ENCODE measurements at places on chromosomes 2 and 18.

DNA sequence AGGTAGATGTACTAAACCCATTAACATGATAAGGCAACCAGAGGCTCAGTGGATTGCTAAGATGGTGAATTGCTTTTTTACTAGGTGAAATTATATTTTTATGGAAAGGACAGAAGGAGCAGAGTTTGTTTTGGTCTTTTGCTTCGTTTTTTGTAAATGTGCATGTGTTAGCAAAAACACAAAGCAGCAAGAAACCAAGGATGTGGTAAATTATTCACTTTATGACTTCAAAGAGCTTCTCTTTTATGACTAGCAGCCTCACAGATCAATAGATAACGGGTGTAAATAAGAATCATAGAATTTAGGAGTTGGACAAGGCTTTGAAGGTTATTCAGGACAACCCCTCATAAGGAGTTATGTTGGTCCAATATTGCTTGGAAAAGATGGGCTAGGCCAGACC, 615.0 kb downstream of the DPP10 start:
- no peak for DNase-seq

GRCh38 chr2:12694990-12695774, 21.6 kb upstream of the TRIB2 start:
- DNase-seq = peak; percentile 85

GRCh38 chr2:134167015-134167414, 86.9 kb upstream of the MGAT5 start:
- no peak for DNase-seq

DNA sequence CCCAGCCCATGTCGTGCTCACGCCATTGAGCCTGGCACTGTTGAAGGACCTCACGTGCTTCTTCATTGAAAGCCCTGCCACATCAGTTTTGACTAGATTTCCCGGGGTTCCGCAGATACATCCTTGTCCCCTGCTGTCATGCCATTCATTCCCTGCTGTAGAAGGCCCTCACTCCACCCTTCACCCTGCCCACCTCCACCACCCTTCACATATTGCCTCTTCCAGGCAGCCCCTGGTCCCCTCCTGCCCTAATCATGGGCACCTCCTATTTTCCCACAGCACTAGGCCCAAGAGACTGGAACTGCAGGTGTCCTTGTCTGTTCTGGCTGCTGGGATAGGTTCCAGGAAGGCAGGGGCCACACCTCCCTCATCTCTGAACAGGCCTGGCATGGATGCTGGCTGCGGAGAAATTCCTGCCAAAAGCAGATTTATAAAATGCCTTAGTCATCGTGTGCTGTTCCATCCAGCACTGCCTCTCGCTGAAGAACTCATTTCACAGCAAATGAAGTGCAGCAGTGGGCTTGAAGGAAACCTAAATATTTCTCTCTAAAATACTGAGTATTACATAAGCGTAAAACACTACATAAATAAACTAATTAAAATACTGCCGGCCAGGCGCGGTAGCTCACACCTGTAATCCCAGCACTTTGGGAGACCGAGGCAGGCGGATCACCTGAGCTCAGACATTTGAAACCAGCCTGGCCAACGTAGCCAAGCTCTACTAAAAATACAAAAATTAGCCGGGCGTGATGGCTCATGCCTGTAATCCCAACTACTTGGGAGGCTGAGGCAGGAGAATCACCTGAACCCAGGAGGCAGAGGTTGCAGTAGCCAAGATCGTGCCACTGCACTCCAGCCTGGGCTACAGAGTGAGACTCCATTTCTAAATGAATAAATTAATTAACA, 38.4 kb downstream of the EIF4E2 start:
- no peak for DNase-seq

GRCh38 chr2:96264086-96264485, 1.7 kb downstream of the TMEM127 start:
- DNase-seq = no peak

DNA sequence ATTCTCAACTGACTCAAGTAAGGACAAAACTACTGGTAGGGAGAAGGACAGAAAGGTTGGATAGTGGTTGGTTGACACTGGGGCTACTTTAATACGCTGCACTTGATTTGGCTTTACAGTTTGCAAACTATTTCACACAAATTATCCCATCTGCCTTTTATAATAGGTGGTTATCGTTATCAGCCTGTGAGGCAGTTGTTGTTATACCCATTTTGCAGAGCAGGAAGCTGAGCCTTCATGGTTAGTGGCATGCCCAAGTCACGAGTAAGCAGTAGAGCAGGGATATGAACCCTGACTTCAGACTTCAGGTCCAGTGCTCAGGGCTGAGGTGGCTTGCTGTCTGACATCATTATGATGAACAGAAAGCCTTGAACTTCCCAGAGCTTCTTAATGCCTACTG, 5.3 kb downstream of the CTIF start:
- no peak for DNase-seq

DNA sequence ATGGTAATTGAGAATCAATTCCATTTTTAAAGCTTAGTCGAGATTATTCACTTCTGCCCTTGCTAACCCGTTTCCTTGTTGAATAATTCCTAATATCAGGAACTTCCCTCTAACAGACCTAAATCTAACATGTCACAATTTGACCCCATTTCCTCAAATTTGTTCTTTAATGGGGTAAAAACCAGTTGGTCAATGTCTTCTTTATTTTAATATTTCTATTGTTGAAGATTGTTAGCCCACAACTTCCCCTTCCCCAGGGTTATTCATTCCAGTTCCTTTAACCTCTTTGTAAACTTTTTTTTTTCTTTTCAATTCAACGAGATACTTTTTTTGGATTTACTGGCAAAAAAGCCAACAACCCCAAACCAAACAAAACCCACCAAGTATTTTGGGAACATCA, 7.3 kb downstream of the TNFRSF11A start:
- peak; percentile 70 for DNase-seq

GRCh38 chr2:23273786-23274185, 111.2 kb upstream of the KLHL29 start:
- DNase-seq = no peak

DNA sequence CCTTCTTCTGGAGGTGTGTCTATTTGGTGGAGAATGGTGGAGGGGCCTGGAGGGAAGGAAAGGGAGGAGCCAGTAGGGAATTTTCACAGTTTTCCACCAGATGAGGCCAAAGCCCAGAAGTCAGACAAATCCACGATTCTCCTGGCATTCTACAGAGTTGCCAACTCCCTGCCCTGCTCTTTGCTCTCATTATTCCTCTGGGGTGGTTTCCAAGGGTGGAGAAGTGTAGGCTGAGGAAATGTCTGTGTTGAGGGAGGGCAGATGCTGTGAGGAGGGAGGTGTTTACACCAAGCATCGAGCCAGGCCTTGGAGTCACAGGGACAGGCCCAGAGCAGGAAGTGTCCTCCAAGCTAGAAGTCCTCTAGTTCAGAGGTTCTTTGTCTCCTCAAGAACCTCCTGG, 124.1 kb upstream of the LGALSL start:
- peak; percentile 92 for DNase-seq

DNA sequence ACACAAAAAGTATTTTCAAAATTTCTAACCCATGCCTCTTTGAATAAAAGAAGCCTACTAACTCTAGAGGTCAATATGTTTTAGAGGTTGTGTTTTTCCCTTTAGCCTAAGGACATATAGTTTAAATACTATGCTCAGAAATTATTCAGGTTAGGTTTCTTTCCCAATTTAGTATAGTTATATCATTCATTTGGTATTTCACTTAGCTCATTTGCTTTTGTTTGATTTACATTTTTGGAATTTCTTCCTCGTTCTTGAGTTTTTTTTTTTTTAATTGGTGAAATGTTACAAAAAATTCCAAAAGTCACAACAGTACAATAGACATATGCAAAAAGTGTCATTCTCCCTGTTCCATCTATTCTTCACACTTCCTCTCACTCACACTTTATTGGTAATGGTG, 371.3 kb upstream of the TNP1 start:
- no peak for DNase-seq

DNA sequence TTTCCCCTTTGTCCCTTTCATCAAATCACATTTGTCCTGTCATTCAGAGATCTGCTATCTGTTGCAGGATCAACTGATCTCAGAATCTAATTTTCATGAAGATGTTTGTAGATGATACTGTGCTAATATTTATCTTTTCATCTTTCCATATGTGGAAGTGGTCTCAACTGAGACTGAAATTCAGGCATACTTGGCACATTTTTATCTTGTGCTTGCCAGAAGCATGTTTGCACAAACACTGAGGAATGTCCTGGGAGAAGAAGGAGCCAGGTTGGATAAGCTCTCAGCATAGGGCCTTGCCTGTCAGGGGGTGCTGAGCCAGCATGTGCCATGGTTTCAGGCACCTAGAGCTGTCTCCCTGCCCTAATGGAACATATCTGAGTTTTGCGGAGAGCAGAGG, 24.5 kb upstream of the MMADHC start:
- DNase-seq = no peak

- no peak for DNase-seq
Observed at GRCh38 chr18:69808399-69808798, 139.3 kb downstream of the CD226 start.

- DNase-seq = no peak
Observed at GRCh38 chr18:37362158-37362890, 203.3 kb downstream of the CELF4 start.

- no peak for DNase-seq
Observed at GRCh38 chr2:69616755-69617154, 26.8 kb downstream of the AAK1 start.

DNA sequence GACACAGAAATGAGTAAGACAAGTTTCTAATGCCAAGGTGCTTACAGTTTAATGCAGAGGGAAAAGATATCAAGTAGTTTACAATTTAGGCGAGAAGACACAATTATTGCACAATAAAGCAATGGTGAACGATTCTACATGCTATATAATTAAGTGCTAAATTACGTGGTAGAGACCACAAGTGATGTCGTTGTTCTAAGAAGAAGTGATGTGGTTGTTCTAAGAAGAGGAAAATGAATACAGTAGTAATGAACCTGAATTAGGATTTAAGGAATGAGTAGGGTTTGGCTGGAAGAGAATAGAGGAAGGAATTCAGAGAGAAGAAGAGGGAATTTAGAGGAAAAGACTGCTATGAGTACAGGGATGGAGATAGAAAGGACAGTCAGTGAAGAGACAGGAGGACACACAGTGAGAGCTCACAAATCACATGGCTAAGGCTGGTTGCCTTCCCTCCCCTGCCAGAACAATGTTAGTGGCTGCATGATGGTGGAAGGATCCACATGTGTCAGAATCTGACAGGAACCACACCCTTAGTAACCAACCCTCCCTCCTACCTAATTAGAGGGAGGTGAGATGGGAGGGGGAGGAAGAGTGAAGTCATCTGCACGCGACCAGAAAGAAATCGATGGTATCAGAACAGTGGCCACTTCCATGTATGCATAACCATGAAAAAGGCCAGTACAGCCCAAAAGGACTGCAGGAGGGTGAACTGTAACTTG, 44.7 kb downstream of the M1AP start:
- no peak for DNase-seq

GRCh38 chr2:180374502-180375281, 367.6 kb upstream of the CWC22 start:
- DNase-seq = no peak

DNA sequence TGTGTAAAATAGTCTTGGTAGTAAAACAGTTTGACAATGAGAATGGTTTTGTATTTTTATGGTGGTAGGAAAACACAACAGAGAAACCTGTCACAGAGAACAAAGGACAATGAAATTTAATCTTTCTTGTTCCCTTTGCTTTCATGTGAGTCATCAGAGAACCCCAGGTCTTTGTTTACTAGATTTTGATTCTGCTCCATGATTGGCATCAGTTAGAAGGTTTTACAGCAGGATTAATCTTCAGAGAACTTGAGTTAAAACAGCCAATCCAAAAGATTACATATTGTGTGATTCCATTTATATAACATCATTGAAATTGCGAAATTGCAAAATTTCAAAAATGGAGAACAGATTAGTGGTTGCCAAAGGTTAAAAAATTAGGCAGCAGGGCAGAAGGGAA, 2.5 kb downstream of the APLF start:
- peak; percentile 57 for DNase-seq

DNA sequence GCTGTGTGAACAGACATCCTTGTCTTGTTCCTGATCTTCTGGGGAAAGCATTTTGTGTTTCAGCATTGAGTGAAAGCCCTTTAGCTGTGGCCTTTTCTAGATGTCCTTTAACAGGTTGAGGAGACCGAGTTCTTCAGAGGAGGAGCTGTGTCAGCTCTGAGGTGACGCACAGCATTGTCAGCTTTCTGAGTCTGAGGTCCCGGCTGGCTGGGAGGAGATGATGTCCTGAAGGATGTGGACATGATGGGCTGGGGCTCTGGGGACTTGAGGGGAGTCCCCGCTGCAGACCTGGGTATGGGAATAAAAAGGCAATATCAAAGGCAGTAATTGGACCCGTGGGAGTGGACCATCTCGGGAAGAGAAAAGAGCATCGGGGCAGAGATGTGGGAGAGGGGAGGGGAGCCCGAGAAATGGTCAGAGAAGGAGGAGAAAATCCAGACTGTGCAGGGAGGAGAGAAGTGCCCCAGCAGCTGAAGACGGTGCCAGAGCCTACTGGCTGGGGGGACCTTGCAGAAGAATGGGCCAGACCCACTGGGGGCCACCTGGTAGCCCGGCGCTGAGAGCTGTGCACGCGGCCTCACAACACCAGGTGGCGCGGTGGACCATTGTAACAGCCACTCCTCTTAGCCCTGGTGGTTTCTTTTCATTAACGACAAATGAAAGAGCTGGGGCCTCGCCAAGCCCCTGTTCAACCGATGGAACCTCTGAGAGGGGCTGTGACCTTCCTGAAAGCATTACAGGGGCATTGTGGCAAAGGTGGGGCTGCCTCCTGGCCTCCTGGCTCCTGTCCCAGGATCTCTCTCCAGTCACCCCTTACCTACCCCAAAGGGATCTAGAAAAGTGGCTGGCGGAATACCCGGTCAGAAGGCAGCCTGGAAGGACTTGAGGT, 61.6 kb downstream of the ST3GAL5 start:
- DNase-seq = no peak

- DNase-seq = no peak
Observed at GRCh38 chr2:237039301-237040031, 46.2 kb upstream of the COPS8 start.

GRCh38 chr2:82027921-82028615, 1723.5 kb upstream of the LRRTM1 start:
- DNase-seq = no peak

- peak; percentile 80 for DNase-seq
Observed at GRCh38 chr2:66574701-66575624, 140.0 kb downstream of the MEIS1 start.

- DNase-seq = peak; percentile 97
Observed at GRCh38 chr2:159497256-159497655, 119.1 kb downstream of the BAZ2B start.

DNA sequence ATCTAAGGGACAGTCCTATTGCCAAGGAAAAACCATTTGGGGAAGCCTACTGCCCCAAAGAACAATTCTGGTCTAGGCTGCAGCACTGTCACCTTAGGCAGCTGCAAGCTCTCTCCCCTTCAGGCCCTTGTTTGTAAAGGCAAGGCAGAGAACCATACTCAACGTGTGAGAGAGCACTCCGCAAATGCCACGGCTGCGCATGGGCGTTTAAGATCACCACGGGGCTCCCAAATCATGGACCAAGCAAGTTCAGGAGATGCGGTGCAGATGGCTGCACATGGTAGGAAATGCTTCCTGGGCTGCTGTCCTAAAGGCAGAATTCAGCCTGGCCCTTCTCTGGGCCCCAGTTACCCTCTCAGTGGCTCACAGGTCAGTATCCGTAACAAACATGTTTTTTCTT, 15.5 kb downstream of the ERFE start:
- no peak for DNase-seq

Measured in inflammatory macrophage treated with lipopolysaccharide for 1 hour (primary cell).